ENCODE measurements at places on chromosomes 7 and 10. TPM values are rescaled to one million over a fixed set of nuclear protein-coding genes. Genes with fewer than 3 reads are reported as not detected.
A peak's percentile ranks its signal among the peaks of the same experiment; 100 is the strongest.

DNA sequence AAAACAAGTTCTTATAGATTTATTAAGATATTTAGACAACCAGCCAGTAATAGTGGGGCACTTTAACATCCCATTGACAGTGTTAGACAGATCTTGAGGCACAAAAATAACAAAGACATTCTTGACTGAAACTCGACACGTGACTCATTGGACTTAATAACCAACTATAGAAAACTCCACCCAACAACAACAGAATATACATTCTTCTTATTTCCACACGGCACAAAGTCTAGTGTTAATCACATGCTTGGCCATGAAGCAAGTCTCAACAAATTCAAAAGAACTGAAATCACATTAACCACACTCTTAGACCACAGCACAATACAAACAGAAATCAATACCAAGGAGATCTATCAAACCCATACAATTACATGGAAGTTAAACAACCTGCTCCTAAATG, 138.1 kb downstream of the ARL5B start:
- H3K27ac ChIP-seq, result no peak overlapping the region
- no peaks in the 10 kb centered on the region for H3K27me3 ChIP-seq
- H3K4me1 ChIP-seq, result no peaks in the 10 kb centered on the region
- no peaks in the 10 kb centered on the region for H3K36me3 ChIP-seq
- H3K4me3 ChIP-seq, result no peak overlapping the region

GRCh38 chr10:116103668-116104067, 169.3 kb downstream of the GFRA1 start:
- H3K27ac ChIP-seq, result no peak overlapping the region
- H3K36me3 ChIP-seq, result no peaks in the 10 kb centered on the region
- DNase-seq, result no peak
- no peak overlapping the region for H3K4me3 ChIP-seq

DNA sequence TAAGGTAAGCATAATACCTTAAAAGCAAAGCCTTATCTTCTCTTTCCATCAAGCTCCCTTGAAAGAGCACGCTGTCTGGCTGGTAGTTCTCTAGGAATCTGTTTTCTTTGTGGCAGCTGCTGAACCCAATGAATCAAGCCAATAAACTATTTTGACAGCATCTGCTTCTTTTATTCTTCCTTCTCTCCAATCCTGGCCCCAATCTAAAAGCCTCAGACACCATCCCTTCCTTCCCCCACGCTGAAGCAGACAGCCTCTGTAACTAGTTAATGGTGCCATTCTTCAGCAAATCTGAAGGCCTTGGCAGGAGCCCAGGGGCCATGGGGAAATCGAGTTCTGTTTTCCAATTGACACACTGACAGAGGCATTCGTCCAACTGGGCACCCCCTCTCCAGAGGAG, 186.6 kb upstream of the LYZL1 start:
- no peak overlapping the region for H3K4me3 ChIP-seq
- no peak for DNase-seq
- no peaks in the 10 kb centered on the region for H3K27me3 ChIP-seq
- H3K27ac ChIP-seq, result no peak overlapping the region

DNA sequence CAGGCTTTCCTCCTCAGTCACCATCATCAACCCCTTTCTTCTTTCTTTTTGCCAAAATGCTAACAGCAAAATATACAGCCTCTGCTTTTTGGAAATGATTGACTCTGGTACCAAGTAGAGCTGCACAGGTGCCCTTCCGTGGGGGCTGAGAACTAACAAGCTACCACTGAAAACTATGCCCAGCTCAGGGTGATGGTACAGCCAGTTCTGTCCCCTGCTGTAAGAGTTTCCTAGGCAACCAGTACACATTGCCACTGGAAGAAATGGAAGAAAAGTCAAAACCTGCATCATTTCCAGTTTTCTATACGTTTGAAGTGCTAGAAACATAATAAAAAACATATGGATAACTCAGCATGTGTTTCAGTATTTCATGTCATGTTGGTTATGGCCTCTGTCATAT, 297.5 kb downstream of the PRKG1 start:
- no peak for DNase-seq
- no peaks in the 10 kb centered on the region for H3K36me3 ChIP-seq
- no peak overlapping the region for H3K27ac ChIP-seq
- no peak overlapping the region for H3K4me3 ChIP-seq
- no peaks in the 10 kb centered on the region for H3K27me3 ChIP-seq

DNA sequence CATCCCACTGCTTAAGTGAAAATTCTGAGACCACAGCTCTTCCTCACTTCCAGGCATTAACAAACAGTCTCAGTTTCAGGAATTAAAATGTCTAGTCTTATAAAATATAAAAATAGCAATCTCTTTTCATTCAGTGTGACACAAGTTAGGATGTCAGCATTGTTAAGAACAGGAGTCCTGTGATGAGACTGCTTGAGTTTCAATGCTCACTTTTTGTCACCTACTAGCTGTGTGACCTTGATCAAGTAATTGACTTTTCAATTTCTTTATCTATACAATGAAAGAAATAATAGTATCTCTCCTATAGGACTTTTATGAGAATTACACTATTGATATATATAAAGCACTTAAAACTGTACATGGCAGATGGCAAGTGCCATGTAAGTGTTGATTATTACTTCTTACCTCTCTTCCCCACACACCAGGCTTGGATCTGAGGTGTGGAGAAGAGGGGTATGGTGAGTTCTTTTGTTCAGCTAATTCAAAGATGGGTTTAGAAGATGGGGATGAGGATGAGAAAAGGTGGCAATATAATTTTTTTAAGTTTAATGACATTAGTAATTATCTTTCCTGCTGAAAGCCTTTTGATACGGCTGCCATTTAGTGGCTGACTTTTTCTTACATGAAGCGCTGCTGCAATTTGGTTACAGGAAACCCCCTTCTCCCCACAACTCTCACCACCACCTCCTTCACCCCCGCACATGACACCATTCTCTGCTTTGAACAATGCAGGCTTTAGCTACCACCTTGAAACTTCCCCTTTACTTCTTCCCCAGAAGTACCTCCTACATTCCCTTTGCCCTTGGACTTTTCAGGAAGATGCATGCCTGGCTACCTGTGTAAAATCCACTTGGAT, 20.8 kb upstream of the HYAL4 start:
- H3K4me3 ChIP-seq, result no peak overlapping the region
- H3K36me3 ChIP-seq, result no peaks in the 10 kb centered on the region
- no peak overlapping the region for H3K27ac ChIP-seq
- H3K4me1 ChIP-seq, result no peaks in the 10 kb centered on the region

DNA sequence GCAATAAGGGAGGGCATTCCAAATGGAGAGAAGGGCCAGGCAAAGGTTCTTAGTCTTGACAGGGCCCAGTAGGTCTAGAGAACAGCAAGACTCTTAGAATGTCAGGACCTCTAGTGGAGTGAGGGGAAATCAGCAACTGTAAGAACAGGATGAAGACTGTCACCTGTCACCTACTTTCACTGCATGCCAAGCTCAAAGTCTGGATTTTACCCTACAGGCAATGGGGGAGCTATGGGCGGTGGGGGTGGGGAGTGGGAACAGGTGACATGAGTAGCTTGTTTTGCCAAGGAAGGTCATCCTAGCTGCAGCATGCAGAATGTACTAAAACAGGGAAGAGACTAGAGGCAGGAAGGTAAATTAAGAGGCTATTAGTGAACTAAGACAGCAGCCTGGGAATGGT, 18.3 kb downstream of the GOT1 start:
- H3K4me1 ChIP-seq, result peaks cover 31% of the 10 kb centered on the region
- no peak for DNase-seq
- H3K27ac ChIP-seq, result peak overlapping the region; percentile 37
- no peak overlapping the region for H3K4me3 ChIP-seq
- H3K36me3 ChIP-seq, result no peaks in the 10 kb centered on the region

DNA sequence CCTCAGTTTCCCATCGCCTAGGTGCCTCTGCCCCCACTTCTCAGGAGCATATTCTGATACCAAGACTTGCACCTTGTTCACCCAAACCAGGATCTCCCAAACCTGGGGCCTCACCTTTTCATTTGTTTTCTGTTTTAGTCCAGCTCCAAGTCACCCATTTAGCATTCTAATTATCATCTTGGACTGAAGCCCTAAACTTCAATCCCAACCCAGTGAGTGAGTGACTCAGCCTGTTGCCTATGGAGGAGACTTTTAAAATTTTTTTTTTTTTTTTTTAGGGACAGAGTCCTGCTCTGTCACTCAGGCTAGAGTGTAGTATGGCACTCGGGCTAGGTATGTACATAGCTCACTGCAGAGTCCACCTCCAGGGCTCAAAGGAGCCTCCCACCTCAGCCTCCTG, 378.9 kb upstream of the AUTS2 start:
- no peaks in the 10 kb centered on the region for H3K36me3 ChIP-seq
- H3K4me1 ChIP-seq, result no peaks in the 10 kb centered on the region
- H3K4me3 ChIP-seq, result no peak overlapping the region
- no peaks in the 10 kb centered on the region for H3K27me3 ChIP-seq

GRCh38 chr7:153247926-153248325, 488.4 kb downstream of the ACTR3B start:
- H3K4me1 ChIP-seq, result no peaks in the 10 kb centered on the region
- H3K27ac ChIP-seq, result no peak overlapping the region
- DNase-seq, result no peak
- H3K4me3 ChIP-seq, result no peak overlapping the region
- no peaks in the 10 kb centered on the region for H3K36me3 ChIP-seq
- no peaks in the 10 kb centered on the region for H3K27me3 ChIP-seq

DNA sequence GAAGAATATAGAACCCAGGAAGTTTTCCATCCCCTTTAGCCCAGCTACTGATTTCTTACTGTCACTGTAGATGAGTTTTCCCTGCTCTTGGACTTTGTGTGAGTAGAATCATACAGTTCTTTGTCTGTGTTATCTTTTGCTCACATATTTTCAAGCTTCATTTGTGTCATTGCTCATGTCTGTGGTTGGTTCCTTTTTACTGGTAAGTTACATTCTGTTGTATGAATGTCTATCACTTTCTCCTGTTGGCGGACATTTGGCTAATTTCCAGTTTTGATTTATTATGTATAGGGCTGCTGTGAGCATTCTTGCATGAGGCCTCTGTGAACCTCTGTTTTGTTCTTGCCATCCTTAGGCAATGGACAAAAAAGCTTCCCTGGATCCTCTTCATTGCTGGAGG, 5.3 kb downstream of the GLRX3 start:
- H3K4me3 ChIP-seq, result no peak overlapping the region
- H3K4me1 ChIP-seq, result peaks cover 62% of the 10 kb centered on the region
- H3K27me3 ChIP-seq, result no peaks in the 10 kb centered on the region
- no peaks in the 10 kb centered on the region for H3K36me3 ChIP-seq
- DNase-seq, result no peak

GRCh38 chr7:103573479-103574058, 127.6 kb upstream of the SLC26A5 start:
- H3K4me3 ChIP-seq, result no peak overlapping the region
- no peaks in the 10 kb centered on the region for H3K27me3 ChIP-seq
- no peak overlapping the region for H3K27ac ChIP-seq
- no peak for DNase-seq

DNA sequence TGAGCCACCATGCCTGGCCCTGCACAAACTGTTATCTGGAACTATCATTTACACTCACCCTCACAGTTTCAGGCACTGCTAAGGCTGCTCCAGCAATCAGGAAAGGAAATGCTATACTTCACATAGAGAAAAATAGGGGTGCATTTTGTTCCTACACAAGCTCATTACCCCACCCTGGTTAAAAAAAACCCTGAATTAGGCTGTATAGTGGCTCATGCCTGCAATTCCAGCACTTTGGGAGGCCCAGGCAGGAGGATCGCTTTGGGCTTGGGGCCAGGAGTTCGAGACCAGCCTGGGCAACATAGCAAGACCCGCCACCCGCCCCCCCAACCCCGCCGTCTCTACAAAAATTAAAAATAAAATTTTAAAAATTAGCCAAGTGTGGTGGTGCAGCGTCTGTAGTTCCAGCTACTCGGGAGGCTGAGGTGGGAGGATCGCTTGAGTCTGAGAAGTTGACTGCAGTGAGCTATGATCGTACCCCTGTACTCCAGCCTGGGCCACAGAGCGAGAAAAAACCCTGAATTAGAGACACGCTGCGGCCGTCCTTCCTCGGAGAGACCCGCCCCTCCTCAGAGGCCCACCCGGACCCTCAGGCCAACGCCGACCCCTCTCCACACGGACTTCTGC, 539 bp downstream of the PTCD1 start:
- DNase-seq, result no peak
- H3K4me1 ChIP-seq, result peaks cover 2% of the 10 kb centered on the region
- H3K4me3 ChIP-seq, result peak overlapping the region; percentile 99

- no peaks in the 10 kb centered on the region for H3K27me3 ChIP-seq
- H3K36me3 ChIP-seq, result no peaks in the 10 kb centered on the region
- DNase-seq, result no peak
- no peak overlapping the region for H3K4me3 ChIP-seq
- no peak overlapping the region for H3K27ac ChIP-seq
- no peaks in the 10 kb centered on the region for H3K4me1 ChIP-seq
Measured at GRCh38 chr7:27689150-27689549, 26.5 kb upstream of the HIBADH start.

- H3K4me3 ChIP-seq, result no peak overlapping the region
- no peaks in the 10 kb centered on the region for H3K36me3 ChIP-seq
- no peak for DNase-seq
- peak overlapping the region; percentile 98 for H3K27ac ChIP-seq
- peaks cover 95% of the 10 kb centered on the region for H3K4me1 ChIP-seq
Measured at GRCh38 chr10:119656760-119657159, 5.6 kb downstream of the BAG3 start.

GRCh38 chr7:100163006-100163531, 4.5 kb upstream of the TRAPPC14 start:
- DNase-seq, result no peak
- H3K27ac ChIP-seq, result no peak overlapping the region
- H3K27me3 ChIP-seq, result peaks cover 12% of the 10 kb centered on the region
- no peak overlapping the region for H3K4me3 ChIP-seq
- H3K4me1 ChIP-seq, result peaks cover 15% of the 10 kb centered on the region

GRCh38 chr7:50304911-50305582, 531 bp downstream of the IKZF1 start:
- no peaks in the 10 kb centered on the region for H3K36me3 ChIP-seq
- DNase-seq, result no peak
- H3K4me1 ChIP-seq, result no peaks in the 10 kb centered on the region
- H3K27me3 ChIP-seq, result peaks cover 48% of the 10 kb centered on the region

DNA sequence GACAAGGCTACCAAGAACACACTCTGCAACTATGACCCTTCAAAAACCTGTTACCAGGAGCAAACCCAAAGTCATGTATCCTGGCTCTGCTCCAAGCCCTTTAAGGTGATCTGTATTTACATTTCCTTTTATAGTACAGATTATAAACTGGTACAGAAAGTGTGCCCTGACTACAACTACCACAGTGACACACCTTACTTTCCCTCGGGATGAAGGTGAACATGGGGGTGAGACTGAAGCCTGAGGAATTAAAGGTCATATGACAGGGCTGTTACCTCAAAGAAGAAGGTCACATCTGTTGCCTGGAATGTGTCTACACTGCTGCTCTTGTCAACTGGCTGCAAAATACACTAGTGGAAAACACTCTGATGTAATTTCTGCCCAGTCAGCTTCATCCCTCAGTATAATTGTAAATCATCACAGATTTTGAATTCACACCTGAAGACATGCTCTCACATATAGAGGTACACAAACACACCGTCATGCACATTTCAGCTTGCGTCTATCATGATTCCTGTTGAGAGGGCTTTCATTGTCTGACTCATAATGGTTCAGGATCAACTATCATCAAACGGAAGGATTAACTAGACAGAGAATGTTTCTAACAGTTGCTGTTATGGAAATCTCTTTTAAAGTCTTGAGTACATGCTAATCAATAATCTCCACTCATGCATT, 318.3 kb downstream of the NXPH1 start:
- no peaks in the 10 kb centered on the region for H3K27me3 ChIP-seq
- no peaks in the 10 kb centered on the region for H3K4me1 ChIP-seq
- H3K36me3 ChIP-seq, result no peaks in the 10 kb centered on the region

- no peak for DNase-seq
- no peaks in the 10 kb centered on the region for H3K36me3 ChIP-seq
- no peaks in the 10 kb centered on the region for H3K27me3 ChIP-seq
Measured at GRCh38 chr7:100679927-100680575, 6.5 kb downstream of the GNB2 start.

ZNF22 gene
- 15.9 TPM for total RNA-seq

RASA4B gene
- total RNA-seq, result 8.6 TPM

SPDYE16 gene
- total RNA-seq, result 0.17 TPM
